ENCODE measurements at places on chromosomes 12 and 14.

GRCh38 chr12:77392467-77393088, 327.2 kb upstream of the E2F7 start:
- no peak for DNase-seq

DNA sequence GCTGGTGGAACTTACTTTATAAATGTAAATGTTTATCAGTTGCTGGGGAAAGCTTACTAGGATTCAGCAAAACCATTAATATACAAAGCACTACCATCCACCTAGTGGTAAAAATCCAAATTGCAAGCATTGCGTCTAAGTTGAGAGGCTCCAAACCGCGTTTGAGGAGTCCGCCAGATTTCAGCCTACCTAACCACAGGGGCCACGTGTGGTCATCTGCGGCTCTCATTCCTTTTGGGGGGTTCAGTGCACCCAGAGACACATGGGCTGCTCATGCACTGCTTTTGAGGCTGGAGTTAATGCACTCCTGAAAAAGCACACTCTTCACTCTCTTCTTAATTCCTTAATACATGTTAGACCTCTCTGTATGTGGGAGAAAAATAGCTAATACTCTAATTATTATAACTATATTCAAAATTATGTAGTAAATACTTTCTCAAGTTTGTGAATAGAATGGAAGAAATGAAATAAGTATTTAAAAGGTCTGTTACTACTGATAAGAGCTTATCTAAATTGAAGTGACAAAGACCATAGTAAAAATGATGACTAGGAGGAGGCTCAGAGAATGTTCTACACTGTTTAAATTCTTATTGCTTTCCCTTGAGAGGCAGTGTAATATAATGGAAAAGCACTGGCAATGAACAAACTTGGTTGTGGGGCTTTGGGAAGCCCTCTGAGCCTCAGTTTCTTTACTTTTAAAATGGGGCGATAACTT, 41.4 kb upstream of the MANSC4 start:
- DNase-seq: no peak

- DNase-seq: no peak
Measured at GRCh38 chr12:94025756-94026155, 122.6 kb upstream of the PLXNC1 start.

DNA sequence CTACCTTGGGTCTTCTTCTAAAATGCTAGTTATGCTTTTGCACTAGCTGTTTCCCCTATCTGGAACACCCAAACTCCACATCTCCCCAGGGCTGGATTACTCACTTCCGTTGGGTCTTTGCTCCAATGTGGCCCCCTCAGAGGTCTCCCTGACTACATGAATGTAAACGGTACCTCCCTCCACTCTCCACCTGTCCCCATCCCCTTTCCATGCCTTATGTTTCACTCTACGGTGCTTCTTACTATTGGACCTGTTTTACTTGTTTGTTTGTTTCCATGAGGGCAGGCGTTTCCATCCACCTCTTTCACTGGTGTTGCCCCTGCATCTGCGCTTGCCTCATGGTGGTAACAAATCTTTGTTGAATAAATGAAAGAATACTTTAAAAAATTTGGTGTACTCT, 256.4 kb downstream of the SNAPC1 start:
- no peak for DNase-seq

- no peak for DNase-seq
Measured at GRCh38 chr14:60645126-60645741, 4.0 kb downstream of the SIX1 start.

Measured in liver (tissue), 10 donors.